Stimulated activated CD4-positive, alpha-beta T cell treated with anti-CD3 and anti-CD28 coated beads, Interleukin-15, amount 100 ng/mL, for 48 hours (primary cell): ENCODE measurements at places on chromosomes 4 and X.

- DNase-seq: no peak
Observed at GRCh38 chrX:139844163-139844562, 88.7 kb downstream of the ATP11C start.

- no peak for DNase-seq
Observed at GRCh38 chrX:70054391-70054790, 4.7 kb upstream of the AWAT2 start.

- DNase-seq: no peak
Observed at GRCh38 chrX:20260885-20261284, 5.8 kb downstream of the RPS6KA3 start.

GRCh38 chr4:37464373-37465128 is 220.0 kb downstream of the NWD2 start:
- DNase-seq: no peak

GRCh38 chr4:6855692-6856297 is 53.8 kb upstream of the TBC1D14 start:
- peak; percentile 8 for DNase-seq

GRCh38 chr4:75916091-75916661 is 13.9 kb upstream of the PPEF2 start:
- no peak for DNase-seq

GRCh38 chr4:89276296-89276695 is 31.3 kb downstream of the GPRIN3 start:
- DNase-seq: no peak

- no peak for DNase-seq
Observed at GRCh38 chr4:17068891-17069290, 170.4 kb upstream of the LDB2 start.

- no peak for DNase-seq
Observed at GRCh38 chrX:4710618-4711433, 997.4 kb upstream of the PRKX start.

DNA sequence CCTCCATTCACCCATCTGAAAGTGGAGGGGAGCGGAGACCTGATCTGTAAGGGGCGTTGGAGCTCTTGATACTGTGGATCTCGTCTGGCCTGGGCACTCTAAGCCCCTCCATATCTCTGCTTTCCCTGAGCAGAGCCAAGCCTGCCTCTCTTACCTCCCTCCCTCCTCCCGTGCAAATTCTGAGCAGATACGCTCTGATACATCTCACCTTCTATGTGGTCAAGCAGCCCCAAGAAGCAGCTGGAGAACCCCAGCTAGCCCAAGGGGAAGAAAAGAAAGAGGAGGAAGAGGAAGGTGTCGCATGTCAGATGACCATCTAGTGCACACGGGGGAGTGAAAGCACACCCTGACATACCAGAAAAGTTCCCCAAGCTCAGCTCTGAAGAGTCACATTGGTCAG is 1.9 kb upstream of the DGAT2L6 start:
- DNase-seq: no peak

GRCh38 chrX:129652565-129653169 is 2.1 kb downstream of the APLN start:
- DNase-seq: no peak

- DNase-seq: no peak
Observed at GRCh38 chrX:41580423-41581064, 108.2 kb upstream of the GPR34 start.
